ENCODE measurements at places on chromosomes 5 and 9. TPM values are rescaled to one million over a fixed set of nuclear protein-coding genes. Genes with fewer than 3 reads are reported as not detected.
A peak's percentile ranks its signal among the peaks of the same experiment; 100 is the strongest.

GRCh38 chr5:150532996-150533395, 25.1 kb downstream of the NDST1 start:
- DNase-seq = no peak

DNA sequence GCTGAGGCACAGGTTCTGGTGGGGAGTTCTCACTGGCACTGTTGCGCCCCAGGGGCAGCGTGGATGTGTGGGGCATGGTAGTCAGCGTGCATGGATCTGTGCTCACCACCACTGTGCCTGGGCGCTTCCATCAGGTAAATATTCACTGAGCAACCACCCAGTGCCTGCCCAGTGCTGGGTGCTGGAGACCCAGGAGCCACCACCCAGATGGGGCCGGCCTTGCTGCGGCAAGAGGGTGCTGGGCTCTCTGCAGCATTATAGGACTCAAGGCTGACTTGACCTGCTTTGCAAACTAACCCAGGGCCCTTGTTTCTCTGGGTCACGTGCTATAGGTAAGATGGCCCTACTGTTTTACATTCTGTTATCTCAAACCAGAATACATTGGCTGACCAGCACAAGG, 60.5 kb downstream of the DAP start:
- no peak for DNase-seq

GRCh38 chr9:90445391-90445790, 197.2 kb downstream of the DIRAS2 start:
- DNase-seq = no peak

DNA sequence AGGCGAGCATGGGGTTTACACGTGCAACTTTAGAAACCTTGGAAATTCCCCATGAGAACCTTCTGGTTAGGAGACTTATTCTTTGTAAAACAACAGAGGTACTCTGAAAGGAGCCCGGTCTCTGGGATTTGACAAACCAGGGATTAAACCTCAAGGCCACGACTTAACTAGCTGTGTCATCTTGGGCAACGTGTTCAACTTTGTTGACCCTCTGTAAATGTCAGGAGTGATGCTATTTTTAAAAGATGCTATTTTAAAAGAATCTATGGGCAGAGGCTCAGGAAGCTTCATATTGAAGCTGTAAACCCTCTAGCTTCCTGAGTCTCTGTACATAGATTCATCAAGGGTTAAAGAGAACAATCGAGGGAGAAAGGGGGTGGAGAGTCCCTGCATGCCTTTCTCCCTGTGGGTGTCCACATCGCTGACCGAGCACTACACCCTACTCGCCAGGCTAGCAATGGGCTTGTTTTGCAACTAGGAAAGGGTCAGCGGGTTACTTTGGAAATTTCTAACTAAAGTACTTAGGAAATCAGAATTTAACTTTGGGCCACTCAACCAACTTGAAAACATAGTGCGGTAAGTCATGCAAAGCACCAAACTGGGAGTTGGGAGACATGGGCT, 2.1 kb downstream of the SLC36A2 start:
- DNase-seq = no peak

DNA sequence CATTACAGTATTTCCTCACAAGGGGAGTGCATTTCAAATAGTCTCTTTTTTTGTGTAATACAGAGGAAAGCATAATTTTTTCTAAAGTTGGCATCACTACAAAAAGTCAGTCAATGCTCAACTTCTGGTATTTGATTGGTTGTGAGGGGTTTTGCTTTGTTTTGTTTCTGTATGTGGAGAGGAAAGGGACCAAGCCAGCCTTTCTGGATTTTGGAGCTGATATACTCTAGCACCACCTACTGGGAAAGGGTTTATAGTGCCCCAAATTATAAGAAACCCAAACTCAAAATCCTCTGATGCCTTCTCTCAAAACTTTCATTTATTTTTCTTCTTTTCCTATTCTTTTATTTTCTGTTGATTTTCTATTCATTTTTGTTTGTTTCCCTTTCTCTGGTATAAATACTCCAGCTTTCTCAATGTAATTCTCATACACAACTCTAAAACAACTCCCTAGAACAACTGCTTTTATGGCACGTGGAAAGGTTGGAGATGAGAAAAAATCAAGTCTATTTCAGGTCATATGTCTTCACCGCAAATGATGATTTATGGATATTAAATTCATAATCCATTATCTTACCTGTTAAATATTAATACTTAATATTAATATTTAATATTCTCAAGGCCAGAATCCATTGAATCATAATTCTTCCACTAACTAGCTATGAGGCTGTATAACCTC, 69.5 kb upstream of the ANXA1 start:
- peak; percentile 43 for DNase-seq

DNA sequence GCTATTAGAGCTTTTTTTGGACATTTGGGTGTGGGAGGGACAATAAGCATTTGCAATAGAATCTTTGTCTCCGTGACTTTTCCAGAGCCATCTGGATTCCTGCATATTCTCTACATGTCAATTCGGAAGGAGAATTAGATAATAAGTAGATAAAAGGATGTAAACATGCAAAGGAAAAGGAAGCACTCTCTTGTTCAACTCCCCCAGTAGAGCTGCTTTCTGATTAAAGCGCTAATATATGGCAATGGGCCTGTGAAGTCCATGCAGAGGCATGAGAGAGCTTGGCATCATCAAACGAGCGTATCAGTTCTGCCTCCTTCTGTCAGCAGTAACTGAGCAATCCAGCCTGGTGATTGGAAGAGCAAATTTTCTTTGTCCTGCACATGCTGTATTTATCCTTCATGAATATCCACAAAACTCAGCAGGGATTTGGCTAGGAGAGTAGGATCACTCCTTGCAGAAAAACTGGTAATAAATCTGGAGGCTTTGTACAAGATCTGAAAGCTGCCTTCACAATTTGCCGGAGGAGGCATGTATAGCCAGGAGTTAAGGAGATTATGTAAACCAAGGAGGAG, 1752.9 kb downstream of the MAT2B start:
- DNase-seq = no peak

DNA sequence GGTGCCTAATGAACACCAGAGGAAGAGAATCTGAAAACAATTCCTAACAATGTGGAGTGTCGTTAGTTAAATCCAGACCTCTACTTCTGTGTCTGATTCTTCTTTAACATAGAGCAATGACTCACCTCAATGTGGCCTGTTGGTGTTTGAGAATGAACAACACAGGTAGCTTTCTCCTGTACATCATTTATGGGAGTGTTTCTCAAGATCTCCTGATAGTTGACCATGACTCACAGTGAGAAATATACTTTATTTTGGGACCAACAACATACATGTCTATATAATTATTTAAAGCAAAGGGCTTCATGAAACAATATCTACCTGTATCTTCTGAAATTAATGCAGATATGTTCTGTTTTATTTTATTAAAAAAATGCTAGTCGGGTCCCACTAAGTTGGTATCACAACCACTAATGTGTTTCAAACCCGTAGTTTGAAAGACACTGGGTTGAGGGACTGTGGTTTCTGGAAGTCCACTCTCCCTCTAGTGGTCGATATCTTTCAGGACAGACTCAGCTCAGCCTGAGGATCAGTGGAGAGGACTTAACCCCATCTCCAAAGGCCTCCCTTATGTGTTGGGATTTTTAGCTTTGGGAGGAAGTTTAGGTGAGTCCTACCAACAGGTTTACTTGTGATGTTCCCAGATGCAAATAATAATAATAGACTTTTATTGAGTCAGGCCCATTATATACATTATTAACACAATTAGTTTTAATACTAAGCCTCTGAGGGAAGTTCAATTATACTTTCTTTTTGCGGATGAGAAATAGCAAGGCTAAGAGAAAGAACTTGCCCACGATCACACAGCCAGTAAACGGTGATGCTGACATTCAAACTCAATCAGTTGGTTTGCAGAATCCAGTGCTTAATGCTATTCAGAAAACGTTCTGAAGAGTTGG, 70.0 kb upstream of the KLF9 start:
- peak; percentile 53 for DNase-seq

GRCh38 chr9:99867968-99868367, 38.5 kb upstream of the STX17 start:
- no peak for DNase-seq

DNA sequence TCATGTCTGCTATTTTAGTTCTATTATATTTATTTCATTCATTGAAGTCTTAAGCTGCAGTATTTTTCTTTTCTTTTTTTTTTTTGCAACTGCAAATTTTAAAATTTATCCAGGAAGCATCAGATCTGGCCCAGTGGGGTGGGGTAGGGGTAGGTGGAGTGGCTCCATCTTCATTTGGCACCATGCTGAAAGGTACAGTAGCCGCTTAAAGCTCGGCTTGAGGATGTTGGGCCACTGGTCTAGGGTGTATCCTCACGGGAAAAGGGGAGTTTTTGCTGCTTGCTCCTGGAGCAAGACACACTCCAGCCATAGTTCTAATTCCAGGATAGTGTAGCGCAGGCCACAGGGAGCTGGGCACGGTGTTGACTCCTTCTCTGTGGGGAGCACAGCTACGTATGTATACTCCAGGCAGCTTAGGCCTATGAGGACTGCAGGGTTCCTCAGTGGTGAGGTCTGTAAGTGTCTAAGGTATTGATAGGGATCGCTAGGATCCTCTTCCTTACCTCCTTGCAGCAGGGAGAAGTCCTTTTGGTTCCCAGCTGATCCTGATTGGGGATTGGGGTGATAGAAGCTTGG, 22.7 kb downstream of the RCL1 start:
- DNase-seq = no peak

DNA sequence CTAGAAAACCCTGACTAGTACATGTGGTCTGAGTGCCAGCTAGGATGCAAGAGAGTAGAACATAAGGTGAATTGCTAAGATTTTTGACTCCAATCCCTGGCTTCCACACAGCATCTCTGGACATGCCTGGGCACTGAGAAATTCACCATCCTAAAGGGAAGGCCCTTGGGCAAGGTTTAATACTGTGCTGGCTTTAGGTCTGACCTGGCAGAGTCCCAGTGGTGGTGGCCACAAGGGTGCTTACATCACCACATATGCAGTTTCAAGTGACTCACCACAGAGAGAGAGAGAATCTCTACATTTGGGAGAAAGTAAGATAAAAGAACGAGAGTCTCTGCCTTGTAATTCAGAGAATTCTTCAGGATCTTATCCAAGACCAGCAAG, 661.6 kb upstream of the C9orf72 start:
- DNase-seq = peak; percentile 81

DNA sequence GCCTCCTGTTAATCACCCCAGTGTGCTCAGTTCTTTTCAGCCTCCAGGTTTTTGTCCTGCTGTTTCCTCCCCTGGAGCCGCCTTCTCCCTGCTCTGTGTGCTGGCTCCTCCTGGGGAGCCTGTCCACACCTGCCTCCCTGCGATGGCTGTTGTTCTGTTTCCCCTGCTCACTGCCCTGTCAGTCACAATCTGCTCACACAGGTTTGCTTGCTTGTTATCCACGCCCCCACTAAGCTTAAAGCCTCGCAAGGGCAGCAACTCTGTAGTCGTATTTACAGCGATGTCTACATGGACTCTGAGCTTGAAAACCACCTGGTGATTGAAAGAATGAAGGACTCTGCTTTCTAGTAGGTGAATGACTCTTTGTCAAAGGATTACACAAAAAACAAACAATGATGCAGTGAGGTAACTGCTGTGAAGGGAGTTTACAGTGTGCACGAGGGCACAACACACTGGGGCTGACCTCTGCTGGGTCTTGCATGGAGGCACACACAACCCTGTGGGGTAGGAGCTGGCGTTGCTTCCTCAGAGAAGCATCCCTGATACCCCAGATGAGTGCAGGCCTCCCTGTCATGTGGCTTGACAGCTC, 39.6 kb upstream of the TEX48 start:
- peak; percentile 70 for DNase-seq

MYORG gene
- 4.7 TPM for total RNA-seq

EPB41L4A gene
- total RNA-seq = not detected

DPYSL3 gene
- total RNA-seq = 19.5 TPM

BHMT2 gene
- total RNA-seq = not detected

CDH9 gene
- total RNA-seq = not detected

FAM221B gene
- 0.29 TPM for total RNA-seq

DBN1 gene
- 127 TPM for total RNA-seq

IL5 gene
- not detected for total RNA-seq
